ENCODE measurements at places on chromosomes 7 and 10.

DNA sequence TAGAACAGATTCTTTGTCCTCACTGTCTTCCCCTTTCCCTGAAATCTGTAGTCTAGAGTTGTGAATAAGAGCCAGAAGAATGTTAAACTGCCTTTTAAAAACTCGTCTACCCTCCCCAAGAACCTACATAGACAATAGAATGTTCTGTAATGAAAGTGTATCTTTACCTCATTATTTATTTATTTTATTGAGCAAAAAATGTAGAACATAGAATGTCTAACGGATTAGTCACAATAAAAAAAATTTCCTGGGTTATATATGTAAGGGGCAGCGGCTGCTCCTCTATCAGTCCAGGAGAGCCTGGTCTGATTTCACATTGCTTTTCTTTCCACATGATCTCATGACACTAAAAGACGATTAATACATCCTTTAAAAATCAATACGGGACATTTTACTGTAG lies 135.7 kb downstream of the SDK1 start:
- DNase-seq = no peak

- DNase-seq = no peak
Measured at GRCh38 chr7:83732305-83732704, 83.4 kb upstream of the SEMA3E start.

- DNase-seq = no peak
Measured at GRCh38 chr7:149100821-149101220, 10.3 kb upstream of the ZNF786 start.

DNA sequence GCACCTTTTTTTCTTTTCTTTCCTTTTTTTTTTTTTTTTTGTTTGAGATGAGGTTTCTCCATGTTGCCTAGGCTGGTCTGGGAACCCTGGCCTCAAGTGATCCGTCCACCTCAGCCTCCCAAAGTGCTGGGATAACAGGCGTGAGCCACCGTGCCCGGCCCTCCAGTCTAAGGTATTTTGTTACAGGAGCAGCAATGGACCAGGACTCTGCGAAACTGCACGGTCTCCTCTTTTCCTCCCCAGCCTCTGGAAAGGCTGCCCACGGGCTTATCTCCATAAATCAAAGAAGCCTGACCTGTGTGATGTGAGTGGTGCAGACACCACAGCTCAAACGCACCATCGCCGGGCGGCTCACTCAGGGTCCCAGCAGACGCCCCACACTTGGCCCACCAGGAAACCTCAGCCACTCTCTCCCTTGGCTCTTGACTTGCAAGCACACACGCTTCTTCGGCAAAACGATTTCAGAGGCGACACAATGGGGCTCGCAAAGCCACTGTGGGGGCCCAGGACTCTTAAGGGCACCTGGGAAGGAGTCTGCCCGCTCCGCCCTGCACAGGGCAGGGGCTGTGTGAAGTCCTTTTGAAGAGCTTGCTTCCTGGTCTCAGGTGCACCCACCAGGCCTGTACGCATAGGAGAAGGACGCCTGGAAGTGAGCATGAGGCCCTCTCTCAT lies 20.6 kb downstream of the WDR86 start:
- DNase-seq = no peak

DNA sequence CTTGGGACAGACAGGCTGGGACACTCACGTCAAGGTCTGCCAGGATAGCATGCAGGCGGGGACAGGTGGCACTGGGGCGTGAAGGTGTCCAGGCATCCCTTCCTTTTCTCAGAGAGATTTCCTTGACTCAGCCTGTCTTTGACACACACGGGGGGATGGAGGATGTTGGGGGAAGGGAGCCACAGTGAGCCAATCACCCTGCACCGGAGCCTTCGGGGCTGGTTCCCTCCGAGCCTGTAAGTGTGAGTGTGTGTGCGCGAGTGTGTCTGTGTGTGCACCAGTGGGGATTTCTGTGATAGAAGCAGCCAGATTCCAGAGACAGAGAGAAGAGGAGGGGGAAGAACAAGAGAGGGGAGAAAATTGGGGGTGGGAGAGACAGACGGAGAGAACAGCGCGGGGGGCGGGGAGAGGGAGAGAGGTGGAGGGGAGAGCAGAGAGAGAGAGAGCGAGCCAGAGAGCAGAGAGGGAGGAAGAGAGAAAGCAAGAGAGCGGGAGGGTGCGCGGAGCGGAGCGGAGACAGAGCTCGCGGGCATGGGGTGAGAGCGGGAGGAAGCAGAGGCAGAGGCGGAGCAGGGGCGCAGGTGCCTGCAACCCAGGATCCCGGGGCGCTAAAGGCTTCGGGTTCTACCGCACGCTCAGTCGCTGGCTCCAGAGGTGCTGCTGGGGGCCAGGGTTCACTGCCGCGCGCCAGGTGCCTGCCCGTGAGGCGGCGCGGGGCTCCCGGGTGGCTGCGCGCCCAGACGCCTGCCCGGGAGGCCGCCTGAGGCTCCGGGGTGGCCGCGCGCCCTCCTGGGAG lies 466 bp upstream of the GPR26 start:
- DNase-seq = no peak

DNA sequence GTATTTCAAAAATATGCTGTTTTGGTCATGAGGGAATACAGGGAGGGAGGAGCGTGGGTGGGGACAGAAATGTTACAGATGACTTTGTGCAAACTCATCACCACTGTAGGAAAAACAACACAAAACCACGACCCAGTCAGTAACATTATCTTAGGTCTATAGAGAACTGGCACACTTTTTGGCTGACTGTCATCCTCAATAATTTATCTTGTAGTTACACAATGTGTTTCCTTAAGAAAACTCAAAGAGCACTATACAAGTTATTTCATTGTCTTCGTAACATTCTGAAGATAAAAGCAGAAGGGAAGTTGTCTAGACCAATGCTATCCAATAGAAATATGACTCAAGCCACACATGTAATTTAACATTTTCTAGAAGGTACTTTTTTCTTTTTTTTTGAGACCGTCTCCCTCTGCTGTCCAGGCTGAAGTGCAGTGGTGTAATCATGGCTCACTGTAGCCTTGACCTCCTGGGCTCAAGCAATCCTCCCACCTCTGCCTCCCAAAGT lies 16.9 kb upstream of the CDK14 start:
- no peak for DNase-seq

DNA sequence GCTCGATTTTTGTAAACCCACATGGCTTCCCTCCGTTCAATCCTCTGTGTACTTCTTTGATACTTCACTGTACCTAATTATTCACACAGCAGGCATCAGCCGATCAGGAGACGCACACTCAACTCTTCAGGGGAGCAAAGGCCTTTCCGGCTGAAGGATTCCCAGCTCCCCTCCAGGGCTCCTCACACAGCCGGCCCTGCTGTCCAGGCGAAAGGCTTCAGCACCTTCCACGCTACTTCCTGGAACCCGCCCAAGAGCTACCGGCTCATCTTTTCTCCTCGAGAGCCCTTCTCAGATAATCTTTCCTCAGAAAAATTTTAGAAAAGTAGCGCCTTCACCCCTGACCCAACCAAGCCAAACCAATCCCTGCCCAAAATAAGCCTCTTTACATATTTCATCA lies 270.4 kb downstream of the ZMYND11 start:
- DNase-seq = no peak

DNA sequence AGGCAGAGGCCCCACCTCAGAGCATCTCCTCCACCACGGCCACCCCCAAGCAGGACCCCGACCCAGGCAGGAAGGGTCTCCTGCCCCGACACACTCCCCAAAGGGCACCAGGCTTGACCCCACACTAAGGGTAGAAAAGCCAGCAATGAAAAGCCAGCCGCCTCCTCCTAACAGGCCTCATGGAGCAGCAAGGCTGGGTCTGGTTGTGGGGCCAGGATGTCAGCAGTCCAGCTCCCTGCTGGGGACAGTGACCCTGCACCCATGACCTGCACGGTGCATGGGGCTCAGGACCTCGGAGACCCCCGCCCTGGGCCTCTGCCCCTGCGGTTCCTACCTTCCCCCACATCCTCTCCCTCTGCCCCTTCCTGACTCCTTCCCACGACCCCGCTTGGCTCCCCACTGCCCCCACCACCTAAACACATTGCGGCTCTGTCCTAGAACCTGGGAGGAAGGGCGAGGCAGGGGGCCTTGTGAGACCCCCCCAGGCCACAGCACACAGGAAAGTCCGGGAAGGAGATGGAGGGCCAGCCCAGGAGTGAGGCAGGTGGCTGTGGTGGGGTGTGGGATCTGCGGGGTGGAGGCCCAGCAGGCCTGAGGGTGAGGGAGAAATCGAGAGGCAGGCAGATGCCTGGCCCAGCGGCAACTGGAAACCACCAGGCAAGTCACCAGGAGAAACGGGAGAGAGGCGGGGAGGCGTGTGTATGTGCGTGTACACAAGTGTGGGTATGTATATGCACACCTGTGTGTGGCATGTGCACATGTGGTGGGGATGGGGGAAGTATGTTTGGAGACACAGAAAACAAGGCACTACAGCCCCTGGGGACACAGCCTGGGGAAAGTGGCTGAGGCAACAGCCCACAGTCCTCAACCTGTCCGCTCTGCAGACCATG lies 229.9 kb downstream of the MAD1L1 start:
- DNase-seq = no peak

DNA sequence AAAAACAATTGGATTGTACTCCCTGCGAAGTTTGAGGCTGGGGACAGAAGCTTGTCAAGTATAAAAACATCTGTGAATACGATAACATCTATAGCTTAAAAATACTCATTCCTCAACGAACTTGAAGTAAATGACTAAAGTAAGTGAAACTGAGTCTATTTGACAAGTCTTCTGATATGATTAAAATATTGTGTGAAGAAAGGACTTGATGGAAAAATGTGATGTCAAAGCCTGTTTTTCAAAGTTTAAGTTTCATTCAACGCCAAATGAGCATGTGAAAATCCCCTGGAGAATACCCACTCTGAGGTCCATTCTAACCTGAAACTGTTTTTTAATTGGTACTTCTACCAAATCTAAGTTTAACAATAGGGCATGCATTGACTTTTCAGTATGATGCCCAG lies 122.3 kb upstream of the MDFIC start:
- DNase-seq = no peak

DNA sequence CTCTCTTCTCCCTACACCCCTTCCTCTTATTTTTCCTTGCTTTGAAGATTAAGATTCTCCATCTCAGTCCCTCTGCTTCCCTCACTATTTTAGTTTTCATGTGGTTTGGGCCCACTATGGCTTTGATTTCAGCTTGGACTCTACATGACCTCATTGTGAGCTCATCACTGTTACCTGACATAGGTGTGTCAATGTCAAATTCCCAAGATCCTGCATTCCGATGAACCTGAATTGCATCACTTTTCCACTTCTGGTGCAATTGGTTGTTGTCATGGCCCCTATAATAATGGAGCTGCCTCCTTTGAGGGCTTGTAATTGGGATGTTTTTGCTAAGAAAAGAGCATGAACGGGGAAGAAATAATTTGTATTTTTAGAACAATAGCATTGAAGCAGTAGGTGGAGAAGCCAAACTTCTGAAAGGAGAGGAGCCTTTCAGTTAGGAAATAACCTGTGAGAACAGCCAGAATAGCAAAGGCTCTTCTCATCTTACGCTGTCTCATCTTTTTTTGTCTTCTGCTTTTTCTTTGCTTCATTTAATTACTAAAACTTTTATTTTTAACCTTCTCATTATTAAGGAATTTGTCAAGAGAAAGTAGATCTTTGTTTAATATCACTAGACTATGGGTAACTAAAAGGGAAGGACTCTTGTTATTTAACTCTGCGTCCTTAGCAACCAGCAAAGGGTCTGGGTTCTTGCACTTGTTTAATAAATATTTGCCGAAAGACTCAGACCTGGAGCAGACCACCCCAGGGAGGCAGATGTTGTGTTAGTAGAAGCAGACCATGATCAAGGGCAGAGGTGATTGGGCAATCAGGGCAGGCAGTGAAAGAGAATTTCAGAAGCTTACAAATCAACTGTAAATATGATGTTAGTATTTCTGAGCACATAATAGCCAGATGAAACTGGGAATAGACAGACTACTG lies 95.4 kb downstream of the TES start:
- DNase-seq = no peak

- DNase-seq = peak; percentile 45
Measured at GRCh38 chr7:145036604-145037405, 201.0 kb upstream of the TPK1 start.

DNA sequence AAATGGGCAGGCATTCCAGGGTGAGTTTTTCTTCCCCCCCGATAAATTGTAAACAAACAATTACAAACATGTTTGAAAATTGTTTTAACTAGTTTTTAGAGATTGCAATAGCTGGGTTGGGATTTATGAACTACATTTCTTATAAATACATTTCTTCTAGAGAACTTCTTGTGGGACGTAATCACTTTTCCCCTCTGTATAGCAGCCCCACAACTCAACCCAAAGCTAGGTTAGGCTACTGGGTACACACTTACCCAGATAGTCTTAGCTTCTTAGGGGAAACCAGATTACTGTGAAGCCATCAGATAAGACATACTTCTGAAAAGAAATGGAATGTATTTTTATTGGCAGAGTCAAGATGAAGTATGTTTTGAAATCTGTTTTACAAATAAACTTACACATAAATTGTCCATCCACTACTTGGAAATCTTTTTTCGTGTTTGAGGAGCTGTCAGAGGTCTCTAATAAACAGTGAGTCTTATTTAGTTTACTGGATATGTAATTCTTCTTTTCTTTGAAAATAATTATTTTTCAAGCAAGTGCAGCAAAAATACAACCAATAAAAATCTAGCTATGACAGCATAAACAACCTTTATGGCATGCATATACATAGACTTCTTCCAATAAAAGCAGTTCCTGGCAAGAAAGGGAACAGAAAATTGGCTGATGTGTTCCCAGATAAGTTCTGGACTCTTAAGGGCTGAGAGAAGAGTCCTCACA lies 8.0 kb upstream of the GLRX3 start:
- no peak for DNase-seq

Data from iPS DF 6.9 (cell line).